ENCODE measurements at places on chromosomes 1 and 21.

- DNase-seq = peak; percentile 59
Measured at GRCh38 chr1:218557731-218558130, 212.6 kb downstream of the TGFB2 start.

- no peak for DNase-seq
Measured at GRCh38 chr1:217721692-217722091, 90.5 kb downstream of the SPATA17 start.

DNA sequence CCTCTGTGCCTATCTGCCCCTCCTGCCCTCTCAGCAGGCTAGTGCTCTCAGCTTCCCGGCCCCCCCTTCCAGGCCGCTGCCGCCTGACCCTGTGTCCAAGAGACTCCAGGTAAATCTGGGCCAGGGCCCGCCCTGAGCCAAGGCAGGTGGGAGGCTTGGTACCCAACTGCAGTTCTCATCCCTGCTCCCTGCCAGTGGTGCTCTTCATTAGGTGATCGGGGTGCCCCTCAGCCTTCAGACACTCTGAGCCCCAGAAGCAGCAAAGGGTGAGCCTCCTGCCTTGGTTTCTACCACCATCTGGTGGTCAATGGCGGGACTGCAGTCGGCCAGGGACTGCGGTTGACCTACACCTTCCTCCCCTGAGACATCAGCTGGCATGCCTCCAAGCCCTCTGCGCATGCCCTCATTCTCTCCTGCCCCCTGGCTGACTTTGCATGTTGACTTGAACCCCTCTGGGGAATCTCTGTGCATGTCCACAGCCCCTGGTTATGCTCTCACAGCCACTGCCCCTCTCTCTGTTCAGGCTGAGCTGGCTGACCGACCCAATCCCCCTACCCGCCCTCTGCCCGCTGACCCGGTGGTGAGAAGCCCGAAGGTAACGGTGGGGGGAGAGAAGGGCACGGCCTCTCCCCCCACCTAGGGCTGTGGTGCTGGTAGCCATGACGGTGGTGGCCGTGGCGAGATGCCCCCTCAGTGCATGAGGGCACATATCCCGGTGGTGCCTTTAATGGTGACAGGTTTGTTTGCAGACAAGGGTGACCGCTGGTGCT, 2.0 kb upstream of the EFNA4 start:
- DNase-seq = peak; percentile 91

DNA sequence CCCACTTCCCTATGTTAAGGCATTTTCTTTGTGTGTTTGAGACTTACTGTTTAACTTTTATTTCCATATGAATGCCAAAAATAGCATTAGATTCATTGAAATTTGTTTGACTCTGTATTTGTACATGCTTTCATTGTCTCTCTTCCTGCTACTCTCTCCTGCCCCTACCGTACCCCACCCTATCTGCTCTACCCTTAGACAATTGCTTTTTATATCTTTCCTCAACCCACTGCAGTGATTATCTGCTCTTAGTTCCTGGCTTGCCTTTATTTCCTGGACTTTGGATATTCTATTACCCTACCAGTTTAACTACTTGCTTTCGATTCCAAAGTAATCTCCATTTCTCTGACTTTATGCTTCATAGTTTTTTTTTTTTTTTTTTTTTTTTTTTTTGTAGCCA, 10.5 kb downstream of the RAVER2 start:
- no peak for DNase-seq

DNA sequence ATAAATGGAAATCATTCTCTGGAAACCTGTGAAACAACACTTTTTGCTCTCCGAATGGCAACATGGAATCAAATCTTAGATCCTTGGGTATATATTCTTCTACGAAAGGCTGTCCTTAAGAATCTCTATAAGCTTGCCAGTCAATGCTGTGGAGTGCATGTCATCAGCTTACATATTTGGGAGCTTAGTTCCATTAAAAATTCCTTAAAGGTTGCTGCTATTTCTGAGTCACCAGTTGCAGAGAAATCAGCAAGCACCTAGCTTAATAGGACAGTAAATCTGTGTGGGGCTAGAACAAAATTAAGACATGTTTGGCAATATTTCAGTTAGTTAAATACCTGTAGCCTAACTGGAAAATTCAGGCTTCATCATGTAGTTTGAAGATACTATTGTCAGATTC, 45.7 kb downstream of the PTGFR start:
- no peak for DNase-seq

DNA sequence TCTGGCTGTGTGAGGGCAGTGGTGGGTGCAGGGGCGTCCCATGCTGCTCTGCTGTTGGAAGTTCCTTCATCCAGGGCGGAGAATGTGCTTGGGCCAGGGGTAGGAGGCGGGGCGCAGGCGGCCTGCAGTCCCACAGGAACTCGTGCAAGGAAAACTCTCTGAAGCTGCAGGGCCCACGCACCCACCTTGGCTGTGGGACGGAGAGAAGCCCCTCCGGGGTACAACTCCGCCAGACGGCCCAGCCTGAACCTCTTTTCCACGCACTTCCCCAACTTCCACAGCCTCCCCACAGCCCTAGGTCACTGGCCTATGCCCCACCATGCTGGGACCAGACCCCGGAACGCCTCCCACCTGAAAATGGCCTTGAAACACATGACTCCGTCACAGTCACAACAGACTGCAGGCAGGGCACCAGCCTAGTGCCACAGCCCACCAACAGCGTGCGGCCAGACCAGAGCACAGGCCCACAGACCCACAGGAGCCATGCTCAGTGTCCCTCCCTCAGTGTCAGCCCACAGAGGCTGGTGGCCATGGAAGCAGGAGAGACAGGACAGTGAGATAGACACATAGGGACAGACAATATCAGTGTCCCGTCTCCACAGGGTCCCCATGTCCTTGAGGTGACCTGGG, 47.8 kb downstream of the WNT9A start:
- DNase-seq = no peak

DNA sequence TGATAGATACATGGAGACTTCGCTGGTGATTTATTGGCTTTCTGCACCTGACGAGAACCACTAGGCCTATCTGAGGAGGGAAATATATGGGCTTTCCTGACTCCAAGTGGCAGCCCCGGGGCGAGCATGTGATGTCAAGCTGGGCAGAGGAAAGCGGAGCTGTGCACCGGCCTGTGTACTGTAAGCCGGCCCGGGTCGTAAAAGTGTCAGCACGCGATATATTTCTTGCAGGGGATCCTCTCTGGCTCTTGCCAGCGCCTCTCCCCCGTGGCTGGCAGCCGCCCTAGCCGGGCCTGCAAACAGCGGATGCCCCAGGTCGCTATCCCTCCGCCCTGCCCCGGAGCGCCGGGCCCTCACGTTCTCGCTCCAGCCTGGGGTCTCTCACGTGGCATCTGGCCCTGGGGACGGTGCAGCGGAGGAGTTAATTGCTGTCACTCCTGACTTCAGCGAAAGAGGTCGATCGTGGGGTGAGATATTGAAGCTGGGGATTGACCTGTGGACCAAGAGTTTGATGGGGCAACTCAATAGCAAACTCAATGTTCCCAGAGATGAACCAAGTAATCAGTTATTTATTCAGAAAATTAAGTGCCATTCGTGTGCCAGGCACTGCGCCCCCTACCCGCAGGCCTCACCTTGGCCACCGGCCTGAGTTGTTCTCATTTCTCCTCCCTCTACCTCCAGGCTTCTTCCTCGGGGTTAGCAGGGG, 41.0 kb upstream of the HAO2 start:
- DNase-seq = no peak

DNA sequence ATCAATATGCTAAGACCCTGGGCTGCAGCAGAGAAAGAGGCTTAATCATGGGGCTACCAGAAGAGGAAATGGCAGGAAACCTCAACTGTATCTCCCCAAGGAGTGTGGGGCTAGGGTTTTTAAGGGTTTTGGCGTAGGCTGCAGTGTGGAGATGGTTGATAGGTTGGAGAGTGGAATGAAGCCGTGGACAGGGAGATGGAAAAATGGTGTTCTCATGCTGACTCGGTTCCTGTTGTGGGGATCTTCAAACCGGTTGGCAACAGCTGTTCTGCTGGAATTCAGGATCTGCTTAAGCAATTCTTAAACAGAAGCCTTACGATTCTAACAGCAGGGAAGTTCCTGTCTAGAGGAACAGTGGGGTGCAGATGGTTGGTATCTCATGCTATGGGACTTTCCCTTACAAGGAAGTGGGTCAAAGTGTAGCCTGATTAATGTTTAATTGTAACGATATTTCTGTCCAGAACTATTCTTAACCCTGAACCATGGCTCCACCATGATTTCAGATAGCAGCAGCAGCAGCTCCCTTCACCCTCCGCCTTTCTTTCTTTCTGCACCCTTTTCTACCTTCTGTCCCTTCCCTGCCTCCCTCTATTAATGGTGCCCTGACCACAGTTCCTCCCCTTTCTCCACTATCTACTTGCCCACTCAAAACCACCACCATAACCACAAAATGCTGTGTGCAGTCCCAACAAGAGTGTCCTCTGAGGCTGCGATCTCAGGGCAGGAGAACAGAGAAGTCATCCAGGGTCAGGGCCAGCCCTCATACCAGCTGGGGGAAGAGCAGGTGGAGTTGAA, 30.8 kb downstream of the RSPH1 start:
- DNase-seq = no peak

DNA sequence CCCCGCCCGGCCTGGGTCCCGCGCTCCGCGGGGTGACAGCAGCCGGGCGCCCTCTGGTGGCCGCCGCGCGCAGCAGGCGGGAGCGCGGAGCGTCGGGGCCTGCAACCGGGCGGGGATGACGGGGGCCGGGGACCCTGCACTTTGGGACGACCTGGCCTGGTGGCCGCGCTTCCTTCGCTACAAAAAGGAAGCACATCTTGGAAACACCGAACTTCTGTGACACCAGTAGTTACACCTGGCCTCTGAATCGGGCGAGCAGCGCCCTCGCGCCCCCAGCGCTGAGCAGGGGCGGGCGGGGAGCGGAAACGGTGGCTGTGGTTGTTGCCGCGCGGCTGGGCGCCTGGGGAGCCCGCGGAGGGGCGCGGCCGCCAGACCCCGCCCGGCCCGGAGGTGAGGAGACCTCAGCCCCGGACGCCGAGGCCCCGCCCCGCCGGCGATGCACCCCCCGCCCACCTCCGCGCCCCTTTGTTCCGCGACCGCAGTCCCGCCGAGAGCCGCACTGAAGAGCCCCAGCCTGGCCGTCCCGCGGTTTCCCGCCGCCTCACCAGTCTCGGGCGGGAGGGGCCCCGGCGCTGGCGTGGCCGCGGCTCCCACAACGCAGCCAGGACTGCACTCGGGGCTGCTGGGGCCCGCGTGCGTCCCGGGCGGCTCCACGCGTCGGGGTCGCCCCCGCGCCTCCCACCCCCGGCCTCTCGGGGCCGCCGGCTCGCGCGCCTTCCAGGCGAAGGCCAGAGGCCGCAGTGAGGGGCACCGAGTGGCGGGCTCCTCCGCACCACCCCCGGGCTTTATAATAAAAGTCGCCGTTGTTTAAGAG, 59.3 kb downstream of the H3-3A start:
- peak; percentile 52 for DNase-seq

GRCh38 chr1:238331557-238331956, 440.8 kb upstream of the ZP4 start:
- DNase-seq = no peak

GRCh38 chr1:226656601-226657277, 82.3 kb downstream of the ITPKB start:
- no peak for DNase-seq

GRCh38 chr21:37172646-37173045, 94.5 kb downstream of the VPS26C start:
- no peak for DNase-seq

GRCh38 chr1:36471830-36472641, 7.9 kb upstream of the MRPS15 start:
- no peak for DNase-seq

- peak; percentile 12 for DNase-seq
Measured at GRCh38 chr1:51661081-51661518, 44.2 kb downstream of the OSBPL9 start.

DNA sequence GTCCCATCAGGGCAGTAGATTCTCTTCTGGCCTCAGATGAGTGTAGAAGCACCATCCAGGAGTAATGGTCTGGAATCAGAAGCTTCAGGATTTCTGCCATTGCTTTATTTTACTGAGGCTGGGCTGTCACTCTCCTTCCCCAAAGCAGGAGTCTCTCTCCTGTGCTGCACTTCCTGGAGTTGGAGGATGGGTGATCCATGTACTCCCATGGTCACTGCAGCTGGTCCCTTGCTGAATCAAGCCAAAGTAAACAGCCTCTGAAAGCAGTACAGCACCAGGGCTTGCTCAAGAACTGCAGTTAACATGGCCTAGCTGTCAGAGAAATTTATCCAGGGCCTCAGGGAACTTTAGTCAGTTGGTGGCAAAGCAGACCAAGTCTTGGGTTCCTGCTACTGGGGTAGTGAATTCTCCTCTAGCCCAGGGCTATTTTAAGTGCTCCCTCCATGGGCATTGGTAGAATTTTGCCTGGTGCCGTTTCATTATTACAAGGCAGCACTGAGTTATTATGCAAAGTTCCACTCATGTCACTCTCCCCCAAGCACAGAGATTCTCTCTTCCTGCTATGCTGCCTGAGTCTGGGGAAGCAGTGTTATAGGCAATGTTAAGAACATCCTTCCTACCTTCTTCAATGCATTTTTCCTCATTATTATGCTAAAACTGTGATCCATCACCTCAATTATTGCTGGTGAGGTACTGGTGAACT, 29.5 kb downstream of the DRAM2 start:
- no peak for DNase-seq

Measured in NCI-H460 (cell line).